ENCODE measurements at places on chromosomes 5 and 9. TPM values are rescaled to one million over a fixed set of nuclear protein-coding genes. Genes with fewer than 3 reads are reported as not detected.

Gene TRIM7
- 0.73 TPM for total RNA-seq

Gene SYK
- total RNA-seq: 104 TPM

Gene SPATA31E1
- not detected for total RNA-seq

Gene FANCG
- total RNA-seq: 33.9 TPM

Gene TRIM36
- total RNA-seq: 0.25 TPM

Gene GPRIN1
- 0.92 TPM for total RNA-seq
